Right ventricle myocardium inferior (tissue), 1 donor: ENCODE measurements at places on chromosomes 2 and 18.
A peak's percentile ranks its signal among the peaks of the same experiment; 100 is the strongest.

DNA sequence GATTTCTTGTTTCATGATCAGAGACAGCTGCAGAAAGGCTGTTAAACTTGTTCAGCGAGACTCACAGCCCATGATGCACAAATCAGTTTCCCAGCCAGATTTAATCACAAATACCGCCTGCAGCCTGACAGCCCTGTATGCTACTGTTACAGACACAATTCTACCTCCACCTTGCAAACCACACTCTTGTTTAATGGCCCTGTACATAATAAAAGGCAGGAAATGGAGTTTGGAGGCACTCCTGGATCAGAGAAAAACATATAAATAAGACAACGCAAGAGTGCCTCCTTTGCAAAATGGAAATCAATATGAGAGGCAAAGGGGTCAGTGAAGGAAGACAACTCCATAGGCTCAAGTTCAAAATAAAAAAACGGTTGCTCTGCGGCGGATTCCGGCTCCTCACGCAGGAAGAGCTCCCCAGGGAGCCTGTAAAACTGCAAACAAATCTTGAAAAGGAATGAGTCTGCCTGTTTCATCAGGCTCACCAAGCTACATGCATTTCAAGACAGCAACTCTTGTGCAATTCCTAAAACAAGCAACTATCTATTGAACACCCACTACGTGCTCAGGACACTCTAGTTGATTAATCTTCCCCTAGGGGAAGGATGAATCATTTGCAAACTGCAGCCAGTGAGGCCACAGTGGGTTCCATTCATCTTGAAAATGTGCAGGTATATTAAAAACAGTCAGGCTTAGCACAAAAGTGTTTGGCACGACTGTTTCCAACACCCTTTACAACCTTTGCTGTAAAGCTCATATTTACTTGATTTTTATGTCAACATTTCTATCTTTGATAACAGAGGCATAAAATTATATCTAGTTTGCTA is 37.5 kb downstream of the TBC1D8 start:
- no peak for DNase-seq

- DNase-seq: no peak
Observed at GRCh38 chr2:60890393-60890707, 9.0 kb downstream of the REL start.

GRCh38 chr2:188414869-188415753 is 123.4 kb downstream of the GULP1 start:
- no peak for DNase-seq

DNA sequence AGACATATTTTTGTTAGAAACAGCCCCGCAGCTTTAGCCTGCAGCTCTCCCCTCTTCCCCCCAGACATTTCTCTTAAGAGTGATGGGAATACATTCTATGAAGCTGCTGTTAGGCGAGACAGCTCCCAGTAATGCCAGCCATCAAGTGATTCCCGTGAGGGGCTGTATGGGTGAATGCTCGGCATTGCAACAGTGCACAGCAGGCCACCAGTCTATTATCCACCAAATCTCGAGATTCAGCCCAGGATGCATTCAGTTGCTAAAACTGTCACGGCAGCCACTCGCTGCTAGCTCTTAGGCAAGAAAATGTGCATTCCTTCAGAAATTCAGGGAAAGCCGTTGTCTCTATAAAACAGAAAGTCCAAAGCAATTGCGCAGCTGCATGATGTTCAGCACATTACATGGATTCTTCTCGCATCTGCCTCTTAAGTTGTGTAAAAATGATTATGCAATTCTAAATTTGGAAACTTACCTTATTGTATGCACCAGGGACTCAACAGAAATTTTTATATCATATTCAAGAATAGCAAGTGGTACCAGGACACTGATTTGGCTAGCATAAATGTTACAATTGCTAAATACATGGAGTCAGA is 211.3 kb upstream of the ARL4C start:
- DNase-seq: no peak

- no peak for DNase-seq
Observed at GRCh38 chr2:176432434-176432833, 163.2 kb downstream of the MTX2 start.

- DNase-seq: no peak
Observed at GRCh38 chr2:239321596-239322415, 79.0 kb downstream of the HDAC4 start.

GRCh38 chr2:234730066-234730640 is 221.7 kb upstream of the SH3BP4 start:
- DNase-seq: no peak

- peak; percentile 64 for DNase-seq
Observed at GRCh38 chr2:128261245-128262128, 57.2 kb downstream of the HS6ST1 start.

DNA sequence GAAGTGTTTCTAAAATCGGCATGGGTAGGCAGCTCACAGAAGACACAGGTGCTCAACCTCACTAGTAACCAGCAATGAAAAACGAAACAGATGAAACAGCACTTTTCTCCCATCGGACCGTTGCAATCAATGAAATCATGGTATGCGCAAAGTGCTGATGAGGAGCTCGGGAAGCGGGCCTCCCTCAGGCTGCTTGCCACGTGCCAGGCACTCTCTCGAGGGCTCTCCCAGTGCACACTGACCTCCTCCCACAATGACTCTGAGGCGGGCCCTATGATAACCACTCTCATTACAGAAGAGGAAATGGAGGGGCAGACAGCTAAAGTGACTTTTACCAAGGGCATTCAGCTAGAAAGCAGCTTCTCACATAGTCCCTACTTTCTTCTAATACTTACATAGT is 3.8 kb upstream of the ANKRD23 start:
- no peak for DNase-seq

DNA sequence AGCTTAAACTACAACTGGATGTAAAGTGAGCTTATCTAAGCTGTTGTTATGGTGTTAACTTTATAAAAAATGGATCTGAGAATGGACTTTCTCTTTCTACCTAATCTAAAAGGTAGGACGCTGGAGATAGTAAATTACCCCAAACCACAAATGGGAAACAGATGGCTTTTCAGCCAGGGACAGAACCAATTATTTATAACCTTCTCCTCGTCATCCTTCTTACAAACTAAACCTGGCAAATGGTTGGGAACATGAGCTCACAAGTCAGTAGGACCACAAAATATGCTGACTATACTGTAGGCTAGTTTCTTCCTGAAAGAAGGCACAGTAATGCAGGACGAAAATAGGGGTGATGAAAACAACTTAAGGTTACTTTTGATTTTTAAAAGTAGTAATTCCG is 32.7 kb upstream of the ZDBF2 start:
- DNase-seq: no peak

GRCh38 chr2:188385857-188386256 is 94.2 kb downstream of the GULP1 start:
- no peak for DNase-seq

- DNase-seq: no peak
Observed at GRCh38 chr18:25099895-25100294, 252.1 kb downstream of the ZNF521 start.

- no peak for DNase-seq
Observed at GRCh38 chr18:52344881-52345280, 4.9 kb downstream of the DCC start.

GRCh38 chr2:105005181-105005951 is 32.5 kb upstream of the MRPS9 start:
- no peak for DNase-seq

- no peak for DNase-seq
Observed at GRCh38 chr18:22773944-22774343, 159.2 kb upstream of the RBBP8 start.

DNA sequence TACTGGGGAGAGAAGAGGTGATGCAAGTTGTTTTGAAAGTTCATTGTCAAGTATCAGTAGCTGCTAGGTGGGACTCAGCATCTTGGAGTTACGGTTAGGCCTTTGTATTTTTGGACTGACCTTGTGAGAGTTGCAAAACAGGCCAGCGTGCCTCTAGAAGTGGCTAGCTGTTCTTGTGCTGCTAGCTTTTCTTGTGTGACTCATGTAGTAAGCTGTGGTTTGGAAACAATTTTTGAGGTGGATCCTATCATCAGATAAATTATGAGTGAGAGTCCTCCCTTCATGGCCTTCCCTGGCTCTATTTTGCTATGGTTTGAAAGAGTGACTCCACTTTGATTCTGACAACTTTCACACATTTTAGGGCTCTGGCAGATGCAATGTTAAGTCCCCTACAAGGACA is 409.2 kb upstream of the HS6ST1 start:
- DNase-seq: no peak

- no peak for DNase-seq
Observed at GRCh38 chr2:11540996-11541692, 7.3 kb downstream of the GREB1 start.

DNA sequence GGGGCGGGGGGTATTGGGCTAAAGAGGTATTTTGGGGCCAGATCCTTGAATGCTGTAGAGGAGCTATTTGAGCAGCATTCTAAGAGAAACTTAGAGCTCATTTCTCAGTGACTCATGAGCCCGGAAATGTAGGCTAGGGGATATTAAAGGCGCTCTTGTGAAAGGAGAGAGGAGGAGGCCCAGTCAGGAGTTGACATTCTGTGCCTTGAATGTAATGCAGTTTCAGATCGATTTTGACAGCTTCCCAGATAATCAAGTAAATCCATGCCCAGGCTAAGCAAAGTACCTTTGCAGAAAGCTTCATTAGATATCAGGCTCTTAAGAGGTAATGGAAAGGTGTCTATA is 1.5 kb downstream of the CAB39 start:
- no peak for DNase-seq

GRCh38 chr2:120231564-120231973 is 8.4 kb upstream of the TMEM185B start:
- no peak for DNase-seq

DNA sequence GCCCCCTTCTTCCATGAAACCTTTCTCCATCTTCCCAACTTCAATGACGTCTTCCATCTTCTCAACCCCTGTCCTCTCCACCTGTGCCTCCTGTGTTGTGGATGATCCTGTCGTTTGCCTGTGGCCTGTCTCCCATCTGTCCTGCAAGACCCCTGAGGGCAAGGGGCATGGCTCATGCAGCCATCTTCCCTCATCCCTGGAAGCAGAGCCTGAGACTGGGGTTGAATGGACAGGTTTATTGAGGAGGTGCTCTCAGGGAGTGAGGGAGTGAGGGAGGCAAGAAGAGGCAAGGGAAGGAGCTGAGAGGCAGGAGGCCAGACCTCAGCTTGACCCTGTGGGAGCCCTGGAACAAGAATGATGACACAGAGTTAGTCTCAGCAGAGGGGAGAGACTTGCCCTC is 7.3 kb downstream of the SPATA3 start:
- DNase-seq: no peak

- no peak for DNase-seq
Observed at GRCh38 chr2:6372317-6372901, 493.3 kb downstream of the CMPK2 start.

DNA sequence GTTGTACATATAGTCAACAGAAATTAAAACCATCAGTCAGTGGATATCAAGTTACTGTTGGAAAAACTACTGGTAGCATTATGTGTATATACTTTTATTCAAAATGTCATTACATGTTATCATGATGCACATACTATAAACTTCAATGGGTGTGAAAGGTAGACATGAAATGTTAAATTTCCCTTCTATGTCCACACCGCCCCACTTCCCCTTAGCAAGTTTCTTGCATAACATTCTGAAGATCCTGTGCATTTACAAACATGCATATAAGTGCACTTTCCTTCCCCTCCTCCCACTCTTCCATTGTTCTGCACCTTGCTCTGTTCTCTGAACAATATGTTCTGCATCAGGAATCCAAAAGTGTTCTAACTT is 16.6 kb upstream of the HK2 start:
- no peak for DNase-seq

DNA sequence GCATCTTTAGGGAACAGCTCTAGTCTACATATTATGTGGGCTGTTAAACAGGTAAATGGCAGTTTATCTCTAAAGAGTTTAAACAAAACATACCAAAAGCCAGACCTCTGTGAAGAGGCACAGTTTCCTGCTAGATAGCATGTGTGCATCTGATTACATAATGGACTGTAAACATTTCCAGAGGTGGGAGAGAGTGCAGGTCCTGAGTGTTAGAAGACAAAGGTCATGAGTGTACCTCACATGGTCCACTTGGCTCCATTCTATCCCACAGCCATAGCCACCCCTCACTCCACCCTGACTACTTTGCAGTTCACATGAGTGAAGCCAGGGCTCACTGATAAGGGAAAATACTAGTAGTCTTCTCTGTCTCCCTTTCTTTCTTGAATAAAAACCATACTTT is 233.4 kb downstream of the MTX2 start:
- DNase-seq: no peak
